Peyer's patch (tissue), 4 donors: ENCODE measurements at places on chromosomes 1 and 21. TPM values are rescaled to one million over a fixed set of nuclear protein-coding genes. Genes with fewer than 3 reads are reported as not detected.

- DNase-seq = no peak
- no peaks in the 10 kb centered on the region for H3K36me3 ChIP-seq
- no peak overlapping the region for H3K27ac ChIP-seq
- H3K4me3 ChIP-seq = no peak overlapping the region
- no peaks in the 10 kb centered on the region for H3K4me1 ChIP-seq
Measured at GRCh38 chr1:86137436-86137835, 19.1 kb downstream of the COL24A1 start.

DNA sequence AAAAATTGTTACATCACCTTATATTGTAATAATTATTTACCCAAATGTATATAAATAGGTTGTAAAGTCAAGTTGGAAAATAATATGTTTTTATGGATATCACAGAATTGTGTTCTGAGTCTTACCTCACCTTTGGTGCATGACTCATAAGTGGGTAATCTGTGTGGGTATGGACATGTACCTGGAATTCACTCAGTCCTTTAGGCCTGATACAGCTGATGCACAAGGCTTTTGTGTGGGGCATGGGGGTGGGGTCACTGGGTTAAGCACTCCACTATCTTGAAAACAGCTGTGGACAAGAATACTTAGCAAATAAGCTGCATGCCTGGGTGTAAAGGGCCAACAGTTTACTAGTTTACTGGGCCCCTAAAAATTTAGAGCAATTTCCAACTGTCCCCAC is 34.4 kb downstream of the INKA2 start:
- no peak overlapping the region for H3K4me3 ChIP-seq
- no peak for DNase-seq
- no peaks in the 10 kb centered on the region for H3K36me3 ChIP-seq
- no peaks in the 10 kb centered on the region for H3K4me1 ChIP-seq
- H3K27ac ChIP-seq = no peak overlapping the region
- no peaks in the 10 kb centered on the region for H3K27me3 ChIP-seq

DNA sequence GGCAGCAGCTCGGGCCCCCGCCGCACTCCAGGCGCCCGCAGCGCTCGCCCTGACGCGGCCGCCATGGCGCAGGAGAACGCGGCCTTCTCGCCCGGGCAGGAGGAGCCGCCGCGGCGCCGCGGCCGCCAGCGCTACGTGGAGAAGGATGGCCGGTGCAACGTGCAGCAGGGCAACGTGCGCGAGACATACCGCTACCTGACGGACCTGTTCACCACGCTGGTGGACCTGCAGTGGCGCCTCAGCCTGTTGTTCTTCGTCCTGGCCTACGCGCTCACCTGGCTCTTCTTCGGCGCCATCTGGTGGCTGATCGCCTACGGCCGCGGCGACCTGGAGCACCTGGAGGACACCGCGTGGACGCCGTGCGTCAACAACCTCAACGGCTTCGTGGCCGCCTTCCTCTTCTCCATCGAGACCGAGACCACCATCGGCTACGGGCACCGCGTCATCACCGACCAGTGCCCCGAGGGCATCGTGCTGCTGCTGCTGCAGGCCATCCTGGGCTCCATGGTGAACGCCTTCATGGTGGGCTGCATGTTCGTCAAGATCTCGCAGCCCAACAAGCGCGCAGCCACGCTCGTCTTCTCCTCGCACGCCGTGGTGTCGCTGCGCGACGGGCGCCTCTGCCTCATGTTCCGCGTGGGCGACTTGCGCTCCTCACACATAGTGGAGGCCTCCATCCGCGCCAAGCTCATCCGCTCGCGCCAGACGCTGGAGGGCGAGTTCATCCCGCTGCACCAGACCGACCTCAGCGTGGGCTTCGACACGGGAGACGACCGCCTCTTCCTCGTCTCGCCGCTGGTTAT is 2.8 kb downstream of the KCNJ9 start:
- H3K27me3 ChIP-seq = peaks cover 15% of the 10 kb centered on the region
- no peaks in the 10 kb centered on the region for H3K4me1 ChIP-seq
- no peak overlapping the region for H3K27ac ChIP-seq
- H3K36me3 ChIP-seq = peaks cover 2% of the 10 kb centered on the region
- peak overlapping the region; percentile 46 for H3K4me3 ChIP-seq

DNA sequence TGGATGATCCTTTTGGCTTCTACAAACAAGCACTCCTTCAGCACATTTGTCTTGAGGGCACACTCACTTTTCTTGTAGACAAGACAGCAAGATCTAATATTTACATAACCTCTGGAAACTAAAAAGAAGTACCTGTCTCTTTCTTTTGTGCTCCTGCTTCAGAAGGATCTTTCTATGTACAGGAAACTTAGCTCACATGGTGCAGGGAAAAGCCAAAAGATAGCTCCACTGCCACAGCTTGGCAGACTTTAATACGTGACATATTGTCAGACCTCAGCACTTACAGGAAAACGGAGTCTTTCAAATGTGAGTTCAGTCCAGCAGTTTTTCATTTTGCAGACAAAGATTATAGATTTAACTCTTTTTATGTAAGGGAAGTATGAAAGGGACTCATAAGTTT is 225.5 kb upstream of the SAMSN1 start:
- no peak overlapping the region for H3K4me3 ChIP-seq
- no peak for DNase-seq
- H3K4me1 ChIP-seq = no peaks in the 10 kb centered on the region
- no peak overlapping the region for H3K27ac ChIP-seq
- no peaks in the 10 kb centered on the region for H3K36me3 ChIP-seq

DNA sequence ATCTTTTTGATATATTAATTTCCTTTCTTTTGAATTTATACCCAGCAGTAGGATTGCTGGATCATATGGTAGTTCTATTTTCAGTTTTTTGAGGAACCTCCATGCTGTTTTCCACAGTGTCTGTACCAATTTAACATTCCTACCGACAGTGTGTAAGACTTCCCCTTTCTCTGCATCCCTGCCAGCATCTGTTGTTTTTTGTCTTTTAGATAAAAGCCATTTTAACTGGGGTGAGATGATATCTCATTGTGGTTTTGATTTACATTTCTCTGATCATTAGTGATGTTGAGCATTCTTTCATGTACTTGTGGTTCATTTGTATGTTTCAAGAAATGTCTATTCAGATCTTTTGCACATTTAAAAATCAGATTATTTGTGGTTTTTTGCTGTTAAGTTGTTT is 62.4 kb upstream of the STUM start:
- no peaks in the 10 kb centered on the region for H3K4me1 ChIP-seq
- H3K4me3 ChIP-seq = no peak overlapping the region
- DNase-seq = no peak
- no peaks in the 10 kb centered on the region for H3K27me3 ChIP-seq
- no peaks in the 10 kb centered on the region for H3K36me3 ChIP-seq

- no peaks in the 10 kb centered on the region for H3K36me3 ChIP-seq
- no peak for DNase-seq
- no peaks in the 10 kb centered on the region for H3K27me3 ChIP-seq
- no peaks in the 10 kb centered on the region for H3K4me1 ChIP-seq
- H3K4me3 ChIP-seq = no peak overlapping the region
Measured at GRCh38 chr1:172288581-172288980, 131.9 kb upstream of the C1orf105 start.

- peaks cover 6% of the 10 kb centered on the region for H3K4me1 ChIP-seq
- peak overlapping the region; percentile 61 for H3K27ac ChIP-seq
- no peaks in the 10 kb centered on the region for H3K36me3 ChIP-seq
- no peak overlapping the region for H3K4me3 ChIP-seq
Measured at GRCh38 chr1:10494418-10494753, 19.6 kb downstream of the PEX14 start.

GRCh38 chr21:46027851-46028493 is 46.4 kb downstream of the COL6A1 start:
- H3K4me1 ChIP-seq = no peaks in the 10 kb centered on the region
- H3K27ac ChIP-seq = peak overlapping the region; percentile 39
- no peaks in the 10 kb centered on the region for H3K36me3 ChIP-seq
- H3K27me3 ChIP-seq = no peaks in the 10 kb centered on the region
- no peak for DNase-seq

DNA sequence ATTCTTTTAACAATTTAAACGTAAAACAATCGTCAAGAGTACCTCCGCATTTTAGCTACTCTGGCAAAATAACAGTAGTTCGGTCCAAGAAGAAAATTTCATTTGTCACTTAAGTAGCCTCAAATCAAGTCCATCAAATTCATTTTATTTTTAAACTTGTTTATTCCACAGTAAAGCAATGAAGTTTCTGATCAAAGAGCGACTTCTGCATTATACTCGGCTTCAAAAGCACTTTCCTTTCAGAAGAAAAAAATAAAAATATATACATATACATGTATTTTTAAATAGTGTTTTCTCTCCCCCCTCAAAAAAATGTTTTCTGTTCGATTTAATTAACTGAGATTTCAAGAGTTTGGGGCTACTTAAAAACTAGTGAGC is 115.0 kb downstream of the RERE start:
- H3K27me3 ChIP-seq = no peaks in the 10 kb centered on the region
- no peak for DNase-seq
- H3K4me1 ChIP-seq = peaks cover 3% of the 10 kb centered on the region
- H3K4me3 ChIP-seq = peak overlapping the region; percentile 74
- H3K36me3 ChIP-seq = no peaks in the 10 kb centered on the region

DNA sequence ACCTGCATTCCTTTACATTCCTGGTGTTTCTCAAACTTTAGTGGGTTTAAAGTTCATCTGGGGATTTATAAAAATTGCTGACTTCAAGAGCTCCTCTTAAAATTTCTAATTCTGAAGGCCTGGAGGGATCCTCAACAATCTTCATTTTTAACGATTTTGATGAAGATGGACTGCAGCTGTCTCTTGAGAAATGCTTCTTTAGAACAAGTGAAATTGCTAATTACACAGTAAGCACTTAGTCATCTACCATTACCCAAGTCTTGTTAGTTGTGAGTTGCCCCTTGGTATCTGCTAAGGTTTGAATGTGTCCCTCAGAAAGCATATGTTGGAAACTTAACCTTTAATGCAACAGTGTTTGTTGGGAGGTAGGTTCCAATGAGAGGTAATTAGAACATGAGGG is 163.7 kb downstream of the LTN1 start:
- no peak overlapping the region for H3K4me3 ChIP-seq
- H3K27me3 ChIP-seq = no peaks in the 10 kb centered on the region
- no peaks in the 10 kb centered on the region for H3K4me1 ChIP-seq
- DNase-seq = no peak
- H3K27ac ChIP-seq = no peak overlapping the region

- H3K4me1 ChIP-seq = no peaks in the 10 kb centered on the region
- DNase-seq = no peak
- H3K4me3 ChIP-seq = no peak within 1 kb of the TSS
- no peak within 1 kb of the TSS for H3K27ac ChIP-seq
- no peaks in the 10 kb centered on the region for H3K27me3 ChIP-seq
- no peaks in the 10 kb centered on the region for H3K36me3 ChIP-seq
Measured at GRCh38 chr1:154191990-154192461, at the start of gene TPM3. TSS of gene TPM3 (minus strand) at chr1:154192100. CDS start at chr1:154192018, 82 bp downstream.

GRCh38 chr1:8595941-8596340 is 221.5 kb downstream of the RERE start:
- H3K4me3 ChIP-seq = no peak overlapping the region
- H3K36me3 ChIP-seq = no peaks in the 10 kb centered on the region
- no peak overlapping the region for H3K27ac ChIP-seq
- no peak for DNase-seq
- no peaks in the 10 kb centered on the region for H3K27me3 ChIP-seq

DNA sequence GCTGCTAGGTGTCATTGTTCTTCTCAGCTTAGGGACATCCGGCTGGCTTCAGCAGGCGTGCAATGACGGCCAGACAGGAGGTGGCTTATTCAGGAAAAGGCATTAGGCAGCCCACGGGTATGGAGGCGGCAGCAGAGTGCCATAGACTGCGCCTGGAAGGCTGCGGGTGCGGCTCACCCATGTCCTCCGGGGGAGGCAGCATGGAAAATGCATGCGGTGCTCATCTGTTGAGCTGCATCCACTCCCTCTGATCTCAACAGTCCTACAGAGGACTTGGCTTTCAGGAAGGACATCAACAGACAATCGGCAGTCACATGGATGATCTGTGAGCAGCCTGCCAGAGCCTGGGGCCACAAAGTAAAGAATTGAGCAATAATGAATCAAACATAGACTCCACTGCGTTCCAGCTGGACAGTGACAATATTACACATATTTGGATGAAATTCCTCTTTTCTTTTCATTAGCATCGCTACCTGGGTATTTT is 42.9 kb downstream of the UMODL1 start:
- no peak overlapping the region for H3K4me3 ChIP-seq
- DNase-seq = no peak
- H3K36me3 ChIP-seq = no peaks in the 10 kb centered on the region
- H3K27ac ChIP-seq = no peak overlapping the region
- no peaks in the 10 kb centered on the region for H3K27me3 ChIP-seq

DNA sequence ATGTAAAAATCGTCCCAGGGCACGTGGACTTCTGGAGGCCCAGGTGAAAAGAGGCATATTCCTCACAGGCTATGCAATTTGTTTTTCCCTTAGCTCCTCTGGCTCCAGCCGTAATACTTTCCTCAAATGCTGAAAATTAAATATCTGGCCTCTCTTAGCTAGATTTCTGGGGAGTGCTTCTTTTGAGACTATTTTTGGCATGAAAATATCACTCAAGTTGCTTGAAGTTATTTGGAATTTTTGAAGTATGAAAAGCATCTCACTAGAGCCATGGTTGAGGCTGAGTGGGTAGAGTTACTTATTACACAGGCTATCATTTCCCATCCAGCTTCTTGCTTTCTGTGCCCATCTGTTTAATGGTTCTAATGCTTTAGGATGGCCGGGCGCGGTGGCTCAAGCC is 59.7 kb downstream of the MYOM3 start:
- H3K27me3 ChIP-seq = no peaks in the 10 kb centered on the region
- no peak for DNase-seq
- H3K27ac ChIP-seq = no peak overlapping the region
- no peaks in the 10 kb centered on the region for H3K36me3 ChIP-seq
- no peak overlapping the region for H3K4me3 ChIP-seq
- no peaks in the 10 kb centered on the region for H3K4me1 ChIP-seq

- H3K4me1 ChIP-seq = no peaks in the 10 kb centered on the region
- H3K27me3 ChIP-seq = no peaks in the 10 kb centered on the region
- H3K36me3 ChIP-seq = no peaks in the 10 kb centered on the region
- H3K27ac ChIP-seq = no peak overlapping the region
- no peak overlapping the region for H3K4me3 ChIP-seq
Measured at GRCh38 chr1:231216498-231216897, 24.5 kb upstream of the GNPAT start.

GRCh38 chr1:183270541-183271141 is 84.6 kb downstream of the LAMC2 start:
- no peaks in the 10 kb centered on the region for H3K36me3 ChIP-seq
- no peak overlapping the region for H3K4me3 ChIP-seq
- no peak for DNase-seq

GRCh38 chr21:38282921-38283320 is 26.1 kb downstream of the KCNJ15 start:
- DNase-seq = no peak
- no peaks in the 10 kb centered on the region for H3K27me3 ChIP-seq
- H3K27ac ChIP-seq = no peak overlapping the region
- no peaks in the 10 kb centered on the region for H3K4me1 ChIP-seq
- H3K36me3 ChIP-seq = no peaks in the 10 kb centered on the region
- H3K4me3 ChIP-seq = no peak overlapping the region

GRCh38 chr1:197778366-197778945 is 3.2 kb upstream of the DENND1B start:
- H3K36me3 ChIP-seq = no peaks in the 10 kb centered on the region
- no peak overlapping the region for H3K27ac ChIP-seq
- no peak for DNase-seq
- H3K27me3 ChIP-seq = no peaks in the 10 kb centered on the region

- H3K27ac ChIP-seq = no peak overlapping the region
- H3K36me3 ChIP-seq = no peaks in the 10 kb centered on the region
- no peak for DNase-seq
Measured at GRCh38 chr21:34635307-34635706, 20.4 kb upstream of the RCAN1 start.

GRCh38 chr1:225890346-225891228 is 1.6 kb upstream of the LEFTY1 start:
- no peaks in the 10 kb centered on the region for H3K27me3 ChIP-seq
- no peak overlapping the region for H3K4me3 ChIP-seq
- H3K36me3 ChIP-seq = no peaks in the 10 kb centered on the region
- H3K27ac ChIP-seq = peak overlapping the region; percentile 1
- H3K4me1 ChIP-seq = no peaks in the 10 kb centered on the region
- no peak for DNase-seq

LAX1 gene
- total RNA-seq = 2.1 TPM

ARTN gene
- total RNA-seq = not detected
